Effector CD4-positive, alpha-beta T cell (primary cell): ENCODE measurements at places on chromosomes 2 and 18.

DNA sequence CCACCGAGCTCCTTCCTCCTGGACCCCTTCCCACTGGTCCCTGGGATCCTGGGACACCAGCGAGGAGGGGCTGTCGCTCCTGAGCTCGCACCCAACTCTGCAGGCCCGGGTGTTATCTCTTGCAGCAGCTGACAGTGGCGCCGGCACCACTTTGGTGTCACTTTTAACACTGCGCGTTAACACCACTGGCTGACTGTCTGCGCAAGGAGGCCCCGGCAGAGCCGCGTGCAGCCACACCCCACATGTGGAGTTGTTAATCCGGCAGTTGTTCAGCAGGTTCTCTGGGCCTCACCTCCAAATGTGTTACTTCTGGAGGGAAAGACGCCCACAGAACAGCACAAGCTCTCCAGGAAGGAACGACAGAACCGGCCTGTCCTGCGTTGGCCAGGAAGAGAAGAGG is 155.0 kb upstream of the GLI2 start:
- DNase-seq: no peak

DNA sequence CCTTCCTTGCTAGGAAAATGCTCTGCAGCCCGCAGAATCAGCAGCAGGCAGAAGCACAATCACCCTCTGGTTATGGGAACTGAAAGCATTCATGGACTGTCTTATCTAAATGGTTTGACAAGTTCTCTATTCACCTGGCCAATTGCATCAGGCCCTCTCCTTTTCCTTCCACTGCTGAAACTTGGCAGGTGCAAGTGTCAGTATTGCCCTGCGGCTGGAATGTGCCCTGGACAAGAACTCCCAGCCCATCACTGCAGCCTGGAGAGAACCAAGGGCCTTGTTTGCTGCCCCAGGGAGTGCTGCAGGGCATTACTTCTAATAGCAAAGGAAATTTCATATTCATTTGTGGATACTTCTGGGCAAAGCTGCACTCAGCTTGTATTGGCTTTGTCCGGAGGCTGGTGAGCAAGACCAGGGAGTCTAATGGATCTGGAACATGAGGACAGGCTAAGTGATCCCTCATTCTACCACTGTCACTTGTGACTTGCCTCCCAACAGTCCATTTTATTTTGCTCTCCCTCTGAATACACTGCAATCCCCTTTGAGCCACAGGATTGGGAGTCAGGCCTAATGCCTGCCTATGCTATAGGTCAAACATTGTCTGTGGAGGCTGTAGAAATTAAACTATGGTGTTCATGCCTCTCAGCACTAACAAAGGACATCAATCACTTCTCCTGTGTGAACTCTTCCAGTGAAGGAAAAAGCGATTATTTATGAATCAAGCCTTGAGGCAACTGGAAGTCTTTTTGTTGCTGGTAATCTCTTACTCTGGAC is 116.9 kb downstream of the LYPD6B start:
- DNase-seq: no peak

DNA sequence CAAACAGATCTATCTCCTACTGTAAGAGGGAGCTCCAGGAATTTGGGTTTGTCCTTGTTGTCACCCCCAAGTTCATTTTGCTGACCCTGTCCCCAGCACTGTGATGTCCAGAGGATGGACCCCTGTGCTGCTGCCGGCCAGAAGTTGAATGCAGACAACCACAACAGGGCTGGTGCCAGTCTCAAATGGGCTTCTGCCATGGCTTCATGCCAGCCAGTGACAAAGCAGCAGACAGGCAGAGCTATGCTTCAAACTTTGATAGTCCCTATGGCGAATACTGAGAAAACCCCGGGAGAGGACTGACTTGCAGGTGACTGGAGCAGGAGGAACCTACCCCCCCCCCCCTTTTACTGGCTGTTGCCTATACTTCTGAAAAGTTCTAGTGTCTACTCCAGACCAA is 3.2 kb downstream of the SMAD7 start:
- no peak for DNase-seq

DNA sequence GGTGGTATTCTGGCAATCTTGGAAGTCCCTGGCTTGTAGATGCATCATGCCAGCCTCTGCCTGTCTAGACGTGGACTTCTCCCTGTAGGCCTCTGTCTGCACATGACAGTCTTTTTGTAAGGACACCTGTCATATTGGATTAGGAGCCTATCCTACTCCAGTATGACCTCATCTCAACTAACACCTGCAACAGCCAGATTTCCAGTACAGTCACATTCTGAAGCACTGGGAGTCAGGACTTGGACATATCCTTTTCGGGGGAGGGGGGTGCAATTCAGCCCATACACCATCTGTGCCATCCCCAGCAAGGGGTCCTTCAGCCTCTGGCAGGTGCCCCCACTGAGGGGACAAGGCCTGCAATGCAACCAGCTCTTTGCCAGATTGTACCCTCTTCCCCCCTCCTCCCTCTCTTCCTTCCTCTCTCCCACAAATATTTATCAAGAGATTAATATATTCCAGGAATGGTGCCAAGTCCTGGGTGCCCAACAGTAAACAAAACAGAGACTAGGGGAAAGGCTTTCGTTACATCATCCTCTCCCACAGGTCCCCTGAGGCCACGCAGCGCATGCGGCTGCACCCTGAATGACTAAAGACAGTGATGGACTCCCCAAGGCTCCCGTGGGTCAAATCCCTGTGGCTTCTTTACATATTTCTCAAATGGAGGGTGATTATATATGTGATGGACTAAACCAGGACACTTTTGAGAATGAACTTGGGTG is 20.5 kb upstream of the MYCN start:
- no peak for DNase-seq

GRCh38 chr2:223779877-223780276 is 57.5 kb downstream of the AP1S3 start:
- no peak for DNase-seq

DNA sequence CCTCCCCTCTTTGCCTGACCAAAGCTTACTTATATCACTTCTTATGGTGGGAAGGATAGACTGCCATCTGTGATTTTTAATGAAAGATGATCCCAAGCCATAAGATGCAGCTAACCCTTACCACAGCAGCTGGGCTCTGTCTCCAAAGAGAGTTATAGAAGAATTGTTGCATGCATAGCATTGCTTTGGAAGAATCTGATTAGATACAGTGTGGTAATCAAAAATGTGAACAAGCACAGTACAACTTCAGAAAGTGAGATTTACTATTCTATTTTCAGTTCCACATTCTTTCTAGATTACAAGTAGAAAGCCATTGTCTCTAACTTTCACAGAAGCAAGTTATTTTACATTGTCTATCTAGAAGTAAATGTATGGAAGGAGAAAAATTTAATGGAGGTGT is 129.0 kb upstream of the ACVR2A start:
- no peak for DNase-seq

DNA sequence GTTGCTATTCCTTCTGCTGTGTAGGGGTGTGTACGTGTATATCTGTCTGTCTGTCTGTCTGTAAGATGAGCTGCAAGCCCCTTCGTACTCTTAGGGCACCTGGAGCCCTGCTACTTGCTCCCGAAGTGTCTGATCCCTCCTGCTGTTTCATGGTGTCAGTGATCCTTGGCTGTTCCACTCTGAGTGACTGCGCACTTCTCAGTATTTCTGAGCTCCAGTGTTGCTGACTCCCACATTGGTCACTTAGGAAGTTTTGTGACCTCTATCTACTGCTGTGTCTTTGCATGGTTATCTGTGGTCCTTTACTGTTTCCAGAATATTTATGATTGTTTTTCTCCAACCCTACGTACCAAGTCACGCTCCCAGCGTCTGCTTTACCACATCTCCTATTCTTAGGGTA is 16.2 kb downstream of the SEMA4F start:
- no peak for DNase-seq

GRCh38 chr2:241142593-241142992 is 6.7 kb downstream of the PASK start:
- DNase-seq: no peak

- DNase-seq: no peak
Observed at GRCh38 chr2:128159437-128159836, 68.4 kb downstream of the UGGT1 start.

DNA sequence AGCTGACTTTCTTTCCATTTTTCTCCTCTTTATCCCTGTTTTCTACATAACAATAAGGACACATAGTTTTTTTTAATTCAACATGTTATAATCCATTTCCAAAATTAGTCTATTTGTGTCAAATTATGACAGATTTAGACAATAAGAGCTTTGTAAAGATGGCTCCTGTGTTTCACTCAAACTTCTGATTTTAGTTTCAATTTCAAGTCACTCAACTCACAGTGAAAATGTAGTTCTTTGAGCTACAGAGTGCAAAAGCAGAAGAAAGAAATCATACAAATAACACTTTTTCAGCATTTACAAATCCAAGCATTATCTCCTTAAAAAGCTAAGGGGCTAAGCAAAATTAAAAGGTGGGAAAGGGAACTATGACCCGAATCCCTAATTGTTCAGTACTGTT is 340.7 kb upstream of the TRIB2 start:
- no peak for DNase-seq

- DNase-seq: no peak
Observed at GRCh38 chr2:237300739-237301138, 113.2 kb downstream of the COL6A3 start.

- DNase-seq: no peak
Observed at GRCh38 chr2:16470936-16471490, 194.6 kb downstream of the CYRIA start.

DNA sequence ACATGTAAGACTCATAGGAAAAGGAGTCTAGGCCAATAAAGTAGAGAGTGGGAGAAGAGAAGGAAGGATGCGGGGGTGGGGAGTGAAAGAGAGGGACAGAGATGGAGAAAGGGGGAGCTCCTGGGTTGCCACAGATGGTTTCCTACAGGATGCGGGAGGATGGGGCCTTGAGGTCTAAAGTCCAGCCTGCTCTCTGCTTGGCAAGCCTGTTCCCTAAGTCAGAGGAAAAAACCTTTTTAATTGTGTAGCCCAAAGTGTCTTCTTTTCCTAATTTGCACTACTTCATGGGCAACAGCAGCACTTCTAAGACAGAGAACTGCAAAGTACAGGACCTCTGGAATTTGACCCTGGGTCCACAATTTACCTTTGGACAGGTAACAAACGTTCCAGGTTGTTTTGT is 1.4 kb upstream of the FAM110C start:
- no peak for DNase-seq

GRCh38 chr18:30376515-30376914 is 666.0 kb downstream of the DSC3 start:
- DNase-seq: no peak

DNA sequence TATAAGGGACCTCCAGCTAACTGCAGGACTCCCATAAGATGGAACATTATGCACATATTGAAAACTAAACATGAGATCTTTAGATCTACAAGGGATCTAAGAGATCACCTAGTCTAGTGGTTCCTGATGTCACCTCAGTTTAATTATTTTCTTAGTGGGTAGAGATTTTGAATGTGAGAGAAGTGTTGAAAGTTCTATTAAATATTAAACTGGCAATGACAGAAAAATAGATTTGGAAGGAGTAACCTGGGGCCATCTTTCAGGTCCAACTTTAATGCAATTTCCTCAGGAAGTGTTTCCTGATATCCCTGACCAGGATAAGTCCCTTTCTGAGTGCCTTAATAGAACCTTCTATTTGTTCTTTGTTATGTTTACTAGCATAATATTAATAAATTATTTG is 29.1 kb upstream of the CPS1 start:
- DNase-seq: no peak

DNA sequence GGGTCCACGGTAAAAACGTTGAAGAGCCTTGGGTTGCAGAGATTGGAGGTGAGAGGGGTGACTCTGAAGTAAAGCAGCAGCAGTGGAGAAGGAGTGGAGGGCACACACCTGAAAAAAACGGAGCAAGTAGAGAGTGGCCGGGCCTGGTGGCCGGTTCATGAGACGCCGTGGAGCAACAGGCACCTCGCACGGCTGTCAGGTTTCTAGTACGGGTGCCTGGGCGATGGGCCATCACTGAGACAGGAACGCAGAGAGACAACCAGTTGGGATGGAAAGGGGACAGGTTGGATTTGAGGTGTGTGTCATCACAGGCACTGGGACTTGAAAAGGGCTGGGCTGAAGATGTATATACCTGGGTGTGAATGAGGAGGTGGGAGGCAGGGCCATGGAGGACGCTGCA is 104.2 kb downstream of the MTCL1 start:
- DNase-seq: no peak

- peak; percentile 81 for DNase-seq
Observed at GRCh38 chr2:231714639-231715498, 6.5 kb downstream of the PTMA start.

- no peak for DNase-seq
Observed at GRCh38 chr2:146837857-146838256, 1007.0 kb upstream of the ACVR2A start.

DNA sequence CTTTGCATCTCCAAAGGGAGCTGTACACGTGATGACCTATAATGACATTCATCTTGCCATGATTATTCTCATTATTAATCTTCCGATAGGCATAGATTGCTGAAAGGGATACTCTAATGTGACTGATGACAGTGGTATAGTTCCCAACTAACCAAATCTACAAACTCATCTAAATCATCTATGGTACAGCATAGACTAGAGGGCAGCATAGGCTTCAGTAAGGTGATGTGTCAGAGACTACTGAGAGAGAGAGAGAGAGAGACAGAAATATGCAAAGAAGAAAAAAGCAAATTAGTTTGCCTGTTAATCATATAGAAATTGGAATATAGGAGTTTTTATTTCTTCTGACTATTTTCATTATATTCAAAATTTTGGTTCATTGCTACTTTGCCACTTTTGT is 89.3 kb downstream of the CSRNP3 start:
- DNase-seq: no peak

DNA sequence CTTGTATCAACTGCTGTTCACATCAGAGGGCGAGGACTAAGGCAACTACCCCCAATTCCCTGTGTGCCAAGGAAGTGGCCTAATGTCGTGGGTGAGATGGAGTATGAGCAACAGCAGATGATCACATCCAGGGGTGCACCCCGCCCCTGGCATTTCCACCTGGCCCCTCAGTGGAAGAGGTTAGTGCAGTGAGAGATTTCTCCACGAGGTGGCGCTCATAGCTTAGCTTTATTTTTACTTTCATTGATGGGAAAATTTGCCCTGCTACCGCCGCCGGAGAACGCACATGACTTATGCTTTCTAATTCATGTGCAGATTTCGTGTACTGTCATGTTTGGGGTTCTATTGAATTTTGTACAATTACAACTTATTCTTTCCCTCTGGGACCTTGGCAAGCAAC is 470.6 kb upstream of the MEX3C start:
- DNase-seq: peak; percentile 5
